BJ (cell line): ENCODE measurements at places on chromosomes 2 and 18. TPM values are rescaled to one million over a fixed set of nuclear protein-coding genes. Genes with fewer than 3 reads are reported as not detected.

SP100 gene
- polyA plus RNA-seq = 34.8 and 63.5 TPM in 2 replicates

POTEC gene
- polyA plus RNA-seq = not detected in 2 replicates

PCARE gene
- not detected in 2 replicates for polyA plus RNA-seq

DNA sequence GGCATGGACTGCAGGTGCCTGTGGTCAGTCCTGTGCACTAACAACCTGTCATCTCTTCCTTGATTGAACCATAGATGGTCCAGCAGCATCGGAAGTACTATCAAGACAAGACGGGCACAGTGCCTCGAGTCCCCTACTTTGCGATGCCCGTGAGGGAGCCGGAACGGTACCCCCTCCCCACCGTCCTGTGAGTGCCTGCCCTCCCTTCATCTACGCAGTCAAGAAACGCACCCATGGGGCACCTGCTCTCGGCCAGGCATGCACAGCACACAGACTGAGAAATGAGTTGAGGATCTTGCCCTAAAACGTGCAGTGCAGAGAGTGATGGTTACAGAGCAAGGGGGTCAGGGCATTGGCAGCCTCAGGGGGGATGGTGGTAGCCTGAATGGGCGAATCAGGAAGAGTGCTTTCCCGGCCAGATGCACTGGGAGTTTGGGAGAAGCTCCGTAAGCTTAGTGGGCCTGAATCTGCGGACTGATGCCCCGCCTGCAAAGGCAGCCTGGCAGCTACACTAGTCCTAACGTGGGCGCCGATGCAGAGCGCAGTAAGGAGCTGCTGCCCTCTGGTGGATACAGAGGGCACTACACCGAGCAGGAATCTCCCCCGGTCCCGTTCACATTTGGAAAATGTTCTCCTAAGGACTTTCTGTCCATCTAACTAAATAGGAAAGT, 63.6 kb downstream of the CIB4 start:
- no peak for DNase-seq

- DNase-seq = no peak
Observed at GRCh38 chr2:165371356-165371755, 98.1 kb upstream of the CSRNP3 start.

C2orf15 gene
- polyA plus RNA-seq = not detected in 2 replicates

DNA sequence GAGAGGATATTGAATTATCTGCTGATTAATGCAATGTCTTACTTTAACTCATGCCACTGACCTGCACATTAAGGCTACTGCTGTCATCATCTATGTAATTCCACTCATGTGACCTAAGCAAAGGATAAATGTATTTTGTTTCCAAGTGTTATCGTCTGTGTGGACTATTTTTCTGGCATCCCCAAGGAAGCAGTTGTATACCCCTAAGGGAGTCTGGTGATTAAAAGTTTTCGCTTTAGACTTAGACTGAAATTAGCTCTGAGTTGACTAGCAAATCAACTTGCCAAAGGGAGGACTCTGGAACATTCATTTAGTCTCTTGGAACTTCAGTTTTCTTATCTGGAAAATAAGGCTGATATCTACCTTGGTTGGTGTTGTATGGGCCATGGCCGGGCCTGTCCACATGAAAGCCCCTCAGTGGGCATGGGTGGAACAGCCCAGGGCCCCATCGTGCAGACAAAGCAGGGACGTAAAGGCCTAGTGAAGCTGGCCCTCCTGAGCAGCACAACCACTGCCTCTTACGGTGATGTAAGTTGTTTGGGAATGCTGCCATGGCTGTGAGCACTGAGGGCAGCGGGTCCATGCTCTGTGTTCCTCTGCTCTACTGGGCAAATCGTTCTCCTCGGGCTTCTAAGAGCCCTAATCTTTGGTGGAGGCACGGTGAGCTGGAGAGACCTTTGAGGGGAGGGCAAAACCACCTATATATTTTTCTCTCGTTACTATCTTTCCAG, 144.4 kb upstream of the RNF152 start:
- no peak for DNase-seq

SAG gene
- not detected in 2 replicates for polyA plus RNA-seq

DNA sequence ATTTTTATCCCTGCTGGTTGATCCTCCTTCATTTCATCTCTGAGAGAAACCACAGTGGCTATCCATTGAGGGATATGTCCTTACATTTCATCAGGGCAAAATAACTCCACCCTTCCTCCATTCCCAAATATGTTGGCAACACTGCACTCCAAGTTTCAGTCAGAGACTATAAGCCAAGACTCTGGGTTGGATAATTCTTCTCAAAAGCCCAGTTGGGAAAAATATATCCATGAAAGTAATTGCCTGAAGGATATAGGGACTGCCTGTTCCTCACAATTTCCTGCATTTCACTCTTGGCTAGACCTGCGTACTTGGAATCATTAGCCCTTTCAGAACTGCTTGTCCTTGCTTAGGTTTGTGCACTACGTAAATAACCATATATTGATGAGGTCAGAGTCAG, 27.9 kb upstream of the EPB41L3 start:
- DNase-seq = no peak

DNA sequence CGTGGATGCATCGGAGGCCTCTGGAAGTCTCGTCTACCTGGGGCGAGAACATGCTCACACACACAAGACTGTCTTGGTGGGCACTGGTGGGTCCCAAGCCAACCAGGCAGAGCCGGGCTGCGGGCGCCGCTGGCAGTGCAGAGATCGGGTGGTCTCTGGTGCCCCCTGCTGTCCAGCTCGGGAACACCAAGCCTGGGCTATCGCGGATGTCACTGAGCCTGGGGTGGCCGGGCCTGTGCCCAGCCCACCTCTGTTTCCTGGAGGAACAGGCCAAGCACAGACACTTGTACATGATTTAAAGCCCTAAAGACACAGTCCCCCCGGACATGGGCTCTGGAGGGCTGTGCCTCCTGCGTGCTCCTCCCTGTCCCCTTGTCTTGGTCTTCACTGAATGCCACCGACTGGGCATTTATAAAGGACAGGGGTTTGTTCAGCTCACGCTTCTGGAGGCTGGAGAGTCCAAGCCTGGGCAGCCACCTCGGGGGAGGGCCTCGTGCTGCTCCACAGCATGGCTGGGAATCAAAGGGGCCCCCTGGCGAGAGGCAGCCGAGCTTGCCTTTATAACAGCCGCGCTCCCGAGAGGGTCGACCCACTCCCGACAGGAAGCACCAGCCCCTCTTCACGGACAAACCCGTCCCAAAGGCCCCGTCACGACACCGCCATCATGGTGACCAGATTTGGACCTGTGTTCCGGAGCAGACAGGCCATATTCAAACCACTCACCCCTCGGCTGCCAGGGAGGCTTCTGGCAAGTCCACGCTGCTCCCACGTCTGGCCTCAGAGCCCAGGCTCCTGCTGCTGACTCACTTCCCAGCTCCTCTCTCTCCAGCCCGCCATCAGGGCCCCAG, 3.6 kb upstream of the OTOS start:
- DNase-seq = no peak
